Stimulated activated CD4-positive, alpha-beta T cell treated with anti-CD3 and anti-CD28 coated beads, TNF-alpha, amount 100 ng/mL, for 4 hours (primary cell): ENCODE measurements at places on chromosomes 6 and 20.

DNA sequence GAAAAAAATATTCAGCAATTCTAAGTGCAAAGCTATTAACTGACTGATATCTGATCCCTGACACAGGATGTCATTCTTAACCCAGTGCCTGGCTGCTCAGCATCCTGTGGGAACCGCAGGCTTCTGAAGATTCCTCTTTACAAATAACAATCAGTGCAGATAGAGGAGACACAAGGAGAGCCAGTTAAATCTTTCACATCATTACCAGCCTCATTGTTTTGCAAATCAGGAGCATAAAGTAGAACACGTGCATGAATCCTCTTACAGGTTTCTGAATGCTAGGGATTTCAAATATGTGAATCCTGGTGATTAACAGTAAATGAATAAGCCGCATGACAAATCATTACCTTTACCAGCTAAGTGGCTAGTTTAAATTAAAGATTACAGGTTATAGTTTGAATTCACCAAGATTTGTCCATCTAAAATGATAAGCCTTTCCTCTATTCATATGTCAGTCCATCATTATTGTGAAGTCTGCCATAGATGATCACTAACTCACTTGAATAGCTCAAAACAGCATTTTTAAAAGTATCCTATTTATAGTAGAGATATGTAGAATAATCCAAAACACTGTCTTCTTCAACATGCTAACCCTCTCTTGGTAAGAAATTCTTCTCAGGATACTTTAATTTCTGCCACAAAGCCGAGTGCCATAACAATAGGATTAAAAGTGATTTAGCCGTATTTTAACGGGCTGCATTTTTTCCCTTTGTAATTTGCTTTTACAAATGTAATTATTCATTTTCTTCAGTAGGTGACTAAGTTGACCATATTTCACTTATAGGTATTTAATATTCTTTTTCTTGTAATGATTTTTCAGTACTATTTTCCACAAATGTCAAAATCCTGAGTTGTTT lies 367.3 kb upstream of the EPHA7 start:
- no peak for DNase-seq

DNA sequence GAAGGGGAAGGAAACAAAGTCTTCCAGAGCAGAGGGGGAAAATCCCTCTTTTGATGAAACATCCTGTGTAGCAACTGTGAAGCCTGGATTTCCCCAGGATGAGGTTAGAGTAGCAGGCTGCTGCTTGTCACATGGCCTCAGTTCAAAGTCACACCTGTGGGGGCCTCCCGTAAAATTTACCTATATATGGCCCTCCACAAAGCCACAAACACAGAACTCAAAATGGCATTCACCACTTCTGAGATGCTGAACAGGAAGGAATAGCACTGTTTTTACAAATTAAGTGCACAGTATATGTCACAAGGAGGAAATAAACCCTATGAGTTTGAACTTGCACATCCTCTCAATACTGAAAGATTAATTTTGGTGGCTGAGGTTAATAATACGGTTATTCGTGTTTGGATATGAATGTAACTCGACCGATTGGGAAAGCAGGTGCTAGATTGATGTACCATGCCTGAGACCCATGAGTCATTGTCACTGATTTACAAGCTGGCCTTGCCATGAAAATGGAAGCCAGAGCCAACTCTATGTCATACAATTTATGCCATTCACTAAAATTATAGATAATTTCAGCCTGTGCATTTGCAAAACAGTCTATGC lies 70.6 kb downstream of the SGK1 start:
- peak; percentile 40 for DNase-seq

GRCh38 chr6:132028029-132028428 lies 76.9 kb upstream of the CCN2 start:
- no peak for DNase-seq

GRCh38 chr20:57751411-57751810 lies 41.6 kb upstream of the PMEPA1 start:
- DNase-seq, result no peak

DNA sequence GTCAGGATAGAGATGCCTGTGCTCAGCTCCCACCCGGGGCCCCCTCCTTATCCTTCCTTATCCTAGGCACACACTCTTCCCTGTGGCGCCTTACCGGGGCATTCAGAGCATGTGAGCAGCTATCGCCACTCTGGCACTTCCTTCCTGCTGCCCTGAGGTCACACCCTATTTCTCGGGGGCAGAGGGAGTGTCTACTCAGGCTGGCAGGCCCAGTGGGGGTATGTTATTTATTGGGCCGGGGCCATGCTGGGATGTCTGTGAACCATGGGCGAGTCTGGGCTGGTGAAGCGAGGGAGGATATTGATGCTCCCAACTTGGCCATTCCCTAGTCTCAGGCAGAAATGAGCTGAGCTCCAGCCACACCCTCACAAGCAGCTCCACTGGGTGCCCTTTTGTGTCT lies 3.9 kb upstream of the LY6G6D start:
- DNase-seq, result no peak

GRCh38 chr6:128118401-128118800 lies 217.5 kb upstream of the THEMIS start:
- DNase-seq, result no peak

DNA sequence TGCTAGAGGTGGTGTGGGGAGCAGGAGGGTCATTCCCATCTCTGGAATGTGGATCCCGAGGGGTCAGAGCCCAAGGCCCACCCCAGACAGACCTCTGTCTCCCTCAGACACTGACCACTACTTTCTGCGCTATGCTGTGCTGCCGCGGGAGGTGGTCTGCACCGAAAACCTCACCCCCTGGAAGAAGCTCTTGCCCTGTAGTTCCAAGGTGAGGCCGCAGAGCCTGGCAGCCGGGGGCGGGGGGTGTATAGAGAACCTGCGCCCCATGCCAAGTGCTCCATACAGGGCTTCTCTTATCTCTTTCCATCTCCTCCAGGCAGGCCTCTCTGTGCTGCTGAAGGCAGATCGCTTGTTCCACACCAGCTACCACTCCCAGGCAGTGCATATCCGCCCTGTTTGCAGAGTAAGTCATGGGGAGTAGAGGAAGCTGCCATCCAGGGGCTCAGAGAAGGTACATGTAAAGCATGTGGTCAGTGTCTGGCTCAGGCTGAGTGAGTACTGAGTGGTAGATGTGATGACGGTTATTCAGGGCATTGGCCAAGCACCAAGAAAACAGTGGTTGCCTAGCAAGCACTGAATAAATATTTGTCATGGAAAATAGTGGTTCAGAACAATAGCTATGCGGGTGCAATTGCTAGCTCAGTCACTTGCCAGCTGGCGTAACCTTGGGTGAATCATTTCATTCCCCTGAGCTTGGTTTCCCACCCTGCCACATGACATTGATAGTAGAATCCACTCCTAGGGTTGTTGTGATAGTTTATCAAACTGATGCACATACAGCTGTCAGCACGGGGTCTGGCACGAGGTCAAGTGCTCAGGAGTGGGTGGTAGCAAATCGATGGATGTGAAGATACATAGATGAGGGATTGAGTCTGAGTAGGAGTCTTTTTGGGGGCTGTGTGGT lies 3.5 kb downstream of the PIGT start:
- no peak for DNase-seq

DNA sequence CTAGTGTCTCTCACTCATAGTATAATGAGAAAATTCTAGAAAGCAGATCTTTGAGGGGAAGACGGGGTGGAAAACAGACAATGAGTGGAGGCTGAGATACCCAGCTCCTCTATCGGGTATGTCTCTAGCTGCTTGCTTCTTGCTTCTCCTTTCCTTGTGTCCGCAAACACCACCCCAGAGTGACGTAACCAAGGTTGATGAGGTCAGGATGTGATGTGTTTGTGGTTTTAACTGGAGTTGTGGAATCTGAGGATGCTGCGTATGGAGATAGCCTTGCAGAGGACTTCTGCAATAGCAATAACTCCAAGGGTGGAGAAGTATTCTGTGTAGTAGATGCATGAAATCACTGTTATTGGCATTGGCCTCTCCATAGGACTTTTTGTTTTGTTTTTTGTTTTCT lies 132.7 kb upstream of the IFNGR1 start:
- no peak for DNase-seq

- DNase-seq, result no peak
These were observed 8.0 kb upstream of the SIM1 start for GRCh38 chr6:100472674-100473073.

- no peak for DNase-seq
These were observed 336.2 kb downstream of the FOXA2 start for GRCh38 chr20:22248051-22248667.

DNA sequence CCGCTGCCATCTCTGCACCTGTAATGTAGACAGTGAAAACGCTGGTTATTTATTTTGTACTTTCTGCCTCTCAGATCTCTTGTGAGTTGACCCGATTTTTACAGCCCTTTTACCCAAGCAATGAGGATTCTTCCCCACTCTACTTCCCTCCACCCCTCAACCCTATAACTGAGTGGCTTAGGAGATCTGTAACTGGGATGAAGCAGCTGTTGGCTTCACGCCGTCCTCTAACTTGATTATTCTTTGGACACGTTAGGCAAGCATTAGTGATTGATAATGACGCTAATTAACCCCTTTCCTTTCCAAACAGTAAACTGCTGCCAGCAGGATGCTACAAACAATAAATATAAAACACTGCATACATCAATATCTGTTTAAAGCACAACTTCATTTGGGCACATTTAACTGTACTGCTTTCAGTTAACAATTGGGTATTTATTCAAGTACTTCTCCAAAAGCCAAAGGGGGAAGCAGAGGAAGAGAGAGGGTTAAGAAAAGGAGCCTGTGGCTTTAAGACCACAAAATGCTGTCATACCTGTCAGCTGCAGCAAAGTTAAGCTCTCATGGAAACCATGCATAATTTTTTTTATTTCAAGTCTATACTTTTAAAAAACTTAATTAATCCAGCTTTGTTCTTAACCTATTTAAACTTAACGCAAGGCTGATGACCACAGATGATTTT lies 21.2 kb downstream of the TFAP2A start:
- DNase-seq, result no peak

DNA sequence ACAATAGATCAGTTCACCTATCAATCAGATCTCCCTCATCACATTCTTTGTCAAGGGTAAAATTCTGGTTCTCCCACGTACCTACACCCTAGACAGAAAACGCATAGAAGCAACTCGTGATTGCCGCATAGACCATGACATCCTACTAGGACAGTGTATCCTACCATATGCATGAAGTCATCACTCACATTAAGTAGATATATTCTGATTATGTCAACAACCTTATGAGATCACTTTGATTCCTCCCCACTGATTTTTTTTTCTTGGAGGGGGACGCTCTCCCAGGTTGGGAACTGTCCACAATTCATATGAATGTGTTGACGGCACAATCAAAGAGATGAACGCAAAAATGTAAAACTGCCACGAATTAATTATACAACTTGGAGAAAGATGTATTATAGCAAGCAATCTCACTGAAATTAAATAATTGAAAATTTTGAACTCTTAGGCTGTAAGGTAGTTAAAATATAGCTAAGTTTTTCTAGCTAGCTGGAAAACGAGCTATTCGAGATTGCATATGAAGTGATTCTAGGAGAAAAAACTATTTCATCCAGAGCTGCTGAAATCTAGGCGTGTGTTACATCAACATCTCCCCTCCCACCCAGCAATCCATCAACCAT lies 82.5 kb upstream of the CCDC28A start:
- DNase-seq, result no peak

DNA sequence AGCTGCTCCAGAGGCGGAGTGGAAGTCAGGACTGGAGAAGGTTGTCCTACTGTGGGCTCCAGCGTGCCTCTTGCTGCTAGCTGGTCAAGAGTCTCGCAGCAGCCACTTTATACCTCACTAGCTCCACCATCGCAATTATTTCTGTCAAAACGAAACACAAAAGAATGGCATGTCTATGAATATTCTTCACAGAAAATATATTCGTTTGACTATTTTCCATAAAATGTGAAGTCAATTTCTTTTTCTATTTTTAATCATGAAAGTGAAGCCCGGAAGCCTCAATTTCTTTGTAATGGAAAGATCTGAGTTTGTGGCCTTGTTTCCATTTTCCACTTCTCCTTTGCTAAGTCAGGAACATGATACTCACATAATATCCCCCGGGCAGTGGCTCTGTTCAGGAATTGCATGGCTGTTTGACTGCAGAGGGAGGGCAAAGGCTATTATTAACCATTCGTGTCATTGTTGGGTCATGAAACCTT lies 51.7 kb downstream of the DTD1 start:
- DNase-seq, result no peak

- no peak for DNase-seq
These were observed 22.4 kb upstream of the MROH8 start for GRCh38 chr20:37201827-37202162.

GRCh38 chr6:157240059-157240959 lies 83.0 kb downstream of the TMEM242 start:
- DNase-seq, result no peak

- DNase-seq, result no peak
These were observed 36.7 kb downstream of the LRFN2 start for GRCh38 chr6:40550202-40551101.

- DNase-seq, result no peak
These were observed 138.3 kb upstream of the INSM1 start for GRCh38 chr20:20229595-20229994.

DNA sequence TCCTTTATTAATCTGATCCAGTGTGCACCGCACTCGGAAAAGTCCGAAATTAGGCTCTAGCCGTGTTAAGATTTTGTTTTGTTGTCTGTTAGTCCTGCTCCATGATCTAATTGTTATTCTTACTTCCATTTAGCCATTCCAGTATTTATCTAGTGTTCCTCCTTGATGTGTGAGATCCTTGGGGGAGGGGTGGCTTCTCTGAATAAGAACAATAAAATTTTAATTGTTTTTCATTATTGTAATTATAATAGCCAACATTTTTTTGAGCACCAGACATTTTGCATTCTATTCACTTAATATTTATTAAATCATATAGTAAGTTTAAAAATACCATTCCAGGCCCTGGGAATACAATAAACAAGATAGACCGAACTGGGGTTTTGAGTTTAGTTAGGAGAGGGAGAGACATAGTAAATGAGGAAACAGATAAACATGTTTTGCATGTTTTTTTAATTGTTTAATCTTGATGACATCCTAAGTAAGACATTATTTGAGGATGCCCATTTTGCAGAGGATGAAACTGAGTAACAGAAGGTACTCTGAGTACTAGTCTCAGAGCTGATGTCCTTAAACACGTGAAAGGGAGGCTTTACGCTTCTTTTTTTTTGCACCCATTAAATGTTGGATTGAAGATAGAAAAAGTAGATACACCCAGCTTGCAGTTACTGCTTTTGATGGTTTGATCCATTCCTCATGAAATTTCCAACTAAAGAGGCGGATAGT lies 1.2 kb downstream of the CBFA2T2 start:
- DNase-seq, result no peak

GRCh38 chr6:44593539-44593944 lies 206.0 kb downstream of the CDC5L start:
- peak; percentile 10 for DNase-seq

- DNase-seq, result no peak
These were observed 122.5 kb downstream of the MTHFD1L start for GRCh38 chr6:150987855-150988464.

DNA sequence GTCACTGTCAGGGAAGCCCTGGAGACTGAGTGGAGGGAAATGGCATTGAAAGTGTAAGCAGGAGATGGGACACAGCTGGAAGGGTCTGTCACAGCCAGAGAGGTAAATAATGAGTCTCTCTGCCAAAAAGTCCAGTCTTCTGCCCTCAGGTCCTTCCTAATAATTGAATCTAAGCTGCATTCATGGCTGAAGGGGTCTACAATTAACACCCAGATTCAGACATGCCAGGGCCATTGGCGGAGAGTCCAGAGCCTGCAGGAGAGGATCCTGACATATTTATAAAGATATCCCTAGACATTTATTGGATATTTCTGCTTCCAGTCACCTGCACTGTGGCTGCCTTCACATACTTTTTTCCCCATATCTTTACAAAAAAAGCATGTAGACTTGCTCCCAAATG lies 89.0 kb downstream of the LRFN2 start:
- DNase-seq, result no peak

GRCh38 chr6:158068893-158069799 lies 87.5 kb downstream of the SYNJ2 start:
- DNase-seq, result no peak

- DNase-seq, result no peak
These were observed 51.1 kb downstream of the FGD2 start for GRCh38 chr6:37056439-37057127.
